SK-N-SH (cell line): ENCODE measurements at places on chromosomes 7 and 10.

- no peak for DNase-seq
Observed at GRCh38 chr7:130923930-130924329, 189.9 kb upstream of the KLF14 start.

GRCh38 chr7:19442016-19442785 is 266.6 kb downstream of the POLR1F start:
- peak; percentile 33 for DNase-seq

DNA sequence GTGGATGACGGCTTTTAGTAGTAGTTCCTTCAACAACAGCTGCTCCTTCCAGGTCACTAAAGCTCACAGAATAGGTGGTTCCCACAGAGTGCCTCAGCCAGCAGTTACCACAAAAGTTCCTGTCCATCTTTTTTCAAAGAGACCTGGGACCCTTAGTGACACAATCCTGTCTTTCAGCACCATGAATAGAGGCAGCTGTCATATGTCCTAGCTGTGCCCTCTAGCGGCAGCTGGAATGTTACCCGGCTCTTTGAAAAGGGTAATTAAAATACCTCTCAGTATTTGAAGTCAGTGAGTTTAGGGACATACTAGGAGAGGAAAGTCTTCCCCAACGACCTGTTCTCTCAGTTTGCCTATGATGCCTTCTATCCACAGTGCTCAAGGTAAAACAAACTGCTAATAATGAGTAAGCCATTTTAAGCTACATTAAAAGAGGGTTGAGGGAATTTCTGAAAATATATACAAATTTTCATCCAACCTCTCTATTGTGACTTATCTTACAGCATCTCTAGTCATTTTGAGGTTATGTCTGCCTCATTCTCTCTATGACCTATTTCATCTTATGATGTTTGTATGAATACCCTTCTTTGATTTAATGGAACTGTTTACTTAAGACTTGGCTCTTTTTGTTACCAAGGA is 290.8 kb downstream of the NXPH1 start:
- DNase-seq: peak; percentile 59

DNA sequence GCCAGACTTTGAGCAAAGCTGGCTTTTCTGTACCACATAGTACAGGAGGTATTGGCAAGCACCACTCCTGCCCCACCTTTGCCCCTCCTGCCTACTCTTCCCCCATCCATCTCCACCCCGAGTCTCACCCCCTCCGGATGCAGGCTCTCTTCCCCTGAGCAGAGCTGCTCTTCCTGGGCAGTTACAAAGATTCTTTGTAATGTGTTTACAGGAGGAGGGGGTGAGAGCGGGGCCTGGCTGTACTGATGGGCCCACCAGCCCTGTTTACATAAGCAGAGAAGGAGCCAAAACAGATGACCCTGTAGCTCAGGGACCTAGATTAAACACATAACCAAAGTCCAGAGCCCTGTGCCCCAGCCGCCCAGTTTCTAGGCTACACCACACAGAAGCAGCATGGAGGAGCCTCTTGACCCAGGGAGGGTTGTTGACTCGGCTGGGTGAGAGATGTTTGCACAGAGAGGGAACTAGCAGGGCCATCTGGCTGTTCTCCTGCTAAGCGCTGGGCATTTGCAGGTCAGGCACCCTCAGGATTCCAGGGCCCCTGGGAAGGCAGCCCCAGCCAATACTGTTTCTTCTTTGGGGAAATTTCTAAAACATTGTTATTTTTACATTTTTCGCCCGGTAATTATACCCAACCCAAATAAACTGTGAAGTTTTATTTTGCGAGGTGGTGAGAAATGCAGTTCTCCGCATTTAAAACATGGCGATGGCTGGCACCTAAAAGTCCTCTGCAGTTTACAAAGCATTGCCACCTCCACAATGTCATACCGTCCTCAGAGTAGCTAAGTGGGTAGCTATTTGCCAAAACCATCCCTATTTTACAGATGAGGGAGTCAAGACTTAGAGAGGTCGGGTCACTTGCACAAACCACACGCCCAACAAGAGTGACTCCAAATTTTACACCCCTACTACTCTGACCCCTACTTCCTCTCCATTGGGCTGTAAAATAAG is 11.4 kb upstream of the ZKSCAN1 start:
- DNase-seq: peak; percentile 36

DNA sequence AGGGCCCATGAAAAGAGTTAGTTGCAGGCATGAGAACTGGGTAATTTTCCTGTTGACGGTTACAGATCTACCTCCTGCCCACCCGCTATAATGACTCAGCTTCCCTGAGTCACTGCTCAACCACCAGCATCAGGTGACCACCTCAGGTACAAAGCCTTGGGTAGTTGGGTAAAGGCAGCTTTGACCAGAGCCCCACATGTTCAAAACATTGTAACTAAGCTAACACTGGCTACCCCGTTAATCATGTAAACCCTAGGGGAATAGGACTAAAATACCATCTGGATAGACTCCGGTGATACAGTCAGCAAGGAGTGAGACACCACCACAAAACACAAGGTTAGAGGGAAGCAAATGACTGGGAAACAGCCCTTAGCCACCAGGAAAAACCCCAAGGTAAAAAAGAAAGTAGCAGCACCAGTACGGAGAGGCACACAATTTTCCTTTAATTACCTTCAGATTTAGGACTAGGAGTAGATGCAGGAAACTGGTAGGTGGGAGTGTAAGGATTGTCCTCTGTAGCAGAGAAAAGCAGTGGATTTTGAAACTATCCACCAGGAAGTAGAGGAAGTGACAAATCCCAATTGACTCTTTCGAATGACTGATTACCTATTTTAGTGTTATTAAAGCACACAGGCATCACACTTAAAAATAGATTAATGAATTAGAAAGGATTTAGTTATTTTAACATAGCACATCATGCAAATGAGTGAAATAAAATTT is 103.5 kb upstream of the PDLIM1 start:
- DNase-seq: no peak

DNA sequence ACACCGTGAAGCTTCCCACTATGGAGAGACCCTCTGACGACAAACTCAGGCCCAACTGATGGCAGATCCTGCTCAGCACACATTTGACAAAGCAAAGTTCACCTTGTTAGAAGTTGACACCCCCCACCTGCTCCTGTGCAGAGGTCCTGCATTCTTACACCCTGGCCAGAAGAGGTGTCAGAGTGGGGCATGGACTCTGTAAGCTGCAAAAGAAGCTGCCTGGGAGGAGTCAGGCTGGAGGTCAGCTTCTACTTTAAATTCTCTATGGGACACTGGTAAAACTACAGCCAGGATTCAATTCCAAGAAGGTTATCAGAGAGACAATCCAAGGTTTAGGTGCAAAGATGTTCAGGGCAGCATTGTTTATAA is 20.0 kb upstream of the TNS3 start:
- no peak for DNase-seq

GRCh38 chr7:32680259-32681173 is 185.2 kb downstream of the AVL9 start:
- no peak for DNase-seq

- DNase-seq: peak; percentile 93
Observed at GRCh38 chr10:70672165-70673042, at the start of gene ADAMTS14. ADAMTS14 (plus strand) TSS chr10:70672506; CDS start chr10:70672803, 297 bp downstream.

DNA sequence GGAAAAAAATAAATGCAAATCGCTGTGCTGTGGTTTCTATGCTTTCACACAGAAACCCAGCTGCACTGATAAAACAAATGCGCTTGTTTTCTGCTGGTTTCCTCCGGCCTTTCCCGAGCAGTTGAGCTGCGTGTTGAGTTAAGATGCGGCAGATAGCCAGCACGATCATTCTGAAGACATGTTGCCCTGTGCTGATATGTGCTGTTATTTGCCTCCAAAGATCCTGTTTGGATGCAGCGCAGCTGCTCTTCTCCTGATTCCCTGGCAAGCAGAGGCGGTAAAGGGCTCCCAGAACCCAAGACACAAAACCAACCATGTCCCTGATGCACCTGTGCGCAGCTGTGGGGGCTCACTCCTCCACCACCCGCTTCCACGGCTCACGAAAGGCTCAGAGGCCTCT is 225.4 kb downstream of the PAXIP1 start:
- DNase-seq: no peak

DNA sequence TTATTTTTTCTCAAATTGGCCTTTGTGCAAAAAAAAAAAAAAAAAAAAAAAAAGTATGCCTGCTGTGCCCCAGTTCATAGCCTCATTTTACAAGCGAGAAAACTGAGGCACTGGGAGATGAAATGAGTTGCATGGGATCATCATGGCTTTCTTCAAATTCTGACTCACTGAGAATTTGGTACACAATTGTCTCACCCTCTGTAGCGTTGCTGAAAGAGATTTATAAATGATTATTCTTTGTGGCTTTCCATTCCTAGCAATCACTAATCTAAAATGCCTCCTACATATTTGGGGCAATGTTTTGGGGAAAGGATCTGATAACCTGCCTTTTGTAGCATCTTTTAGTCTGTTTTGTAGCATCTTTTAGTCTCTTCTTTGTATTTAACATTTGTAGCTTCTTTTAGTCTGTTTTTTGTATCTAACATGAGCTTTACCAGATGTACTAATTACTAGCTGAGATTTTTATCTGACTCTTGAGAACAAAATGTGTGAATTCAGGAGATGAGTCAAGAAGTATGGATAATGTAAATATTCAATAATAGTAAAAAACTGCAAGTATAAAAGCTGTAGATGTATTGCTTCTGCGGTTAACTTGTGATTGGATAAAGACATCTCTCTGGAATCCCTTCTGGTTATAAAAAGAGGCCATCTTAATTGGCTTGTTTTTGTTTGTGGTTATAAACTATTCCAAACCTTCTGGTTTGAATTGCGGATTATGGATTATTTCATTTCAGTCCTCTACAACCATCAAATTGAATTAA is 161.4 kb downstream of the ARID5B start:
- DNase-seq: no peak

DNA sequence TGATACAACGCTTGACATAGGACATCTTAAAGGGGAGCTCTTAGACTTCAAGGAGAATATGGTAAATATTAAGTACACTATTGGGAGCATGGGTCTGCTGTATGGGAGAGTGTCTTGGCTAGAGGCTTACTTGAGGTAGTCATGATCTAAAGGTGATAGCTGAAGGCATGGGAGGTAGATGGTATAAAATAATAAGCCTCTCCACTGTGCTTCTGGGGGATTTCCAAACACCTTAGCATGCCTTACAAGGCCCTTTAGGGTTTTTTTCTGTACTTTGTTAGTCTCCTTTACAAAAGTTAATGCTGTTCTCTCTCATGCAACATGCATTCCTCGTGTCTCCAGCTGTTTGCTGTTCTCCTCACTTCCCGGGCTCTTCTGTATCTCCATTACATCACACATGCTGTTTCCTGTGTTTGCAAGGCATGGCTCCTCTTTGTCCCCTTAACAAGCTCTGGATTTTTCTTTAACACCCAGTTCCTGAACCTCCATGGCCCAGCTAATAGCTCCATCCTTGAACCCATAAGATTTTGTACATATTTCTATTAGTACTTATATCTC is 449.7 kb downstream of the AUTS2 start:
- DNase-seq: no peak

DNA sequence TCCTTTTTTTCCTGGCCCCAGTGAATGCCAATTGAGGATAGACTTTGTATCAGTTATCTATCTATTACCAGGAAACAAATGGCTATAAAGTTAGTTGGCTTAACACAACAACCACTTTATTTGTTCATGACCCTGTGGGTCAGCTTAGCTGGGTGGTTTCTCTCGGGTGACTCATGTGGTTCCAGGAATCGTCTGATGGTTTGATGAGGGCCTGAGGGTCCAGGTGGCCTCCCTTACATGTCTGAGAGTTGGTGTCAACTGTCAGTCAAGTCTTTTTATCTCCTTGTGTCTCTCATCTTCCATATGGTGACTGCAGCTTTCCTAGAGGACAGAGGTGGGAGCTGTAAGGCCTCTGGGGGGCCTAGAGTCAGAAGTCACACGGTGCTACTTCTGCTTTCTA is 15.3 kb upstream of the MAPK8 start:
- DNase-seq: no peak

DNA sequence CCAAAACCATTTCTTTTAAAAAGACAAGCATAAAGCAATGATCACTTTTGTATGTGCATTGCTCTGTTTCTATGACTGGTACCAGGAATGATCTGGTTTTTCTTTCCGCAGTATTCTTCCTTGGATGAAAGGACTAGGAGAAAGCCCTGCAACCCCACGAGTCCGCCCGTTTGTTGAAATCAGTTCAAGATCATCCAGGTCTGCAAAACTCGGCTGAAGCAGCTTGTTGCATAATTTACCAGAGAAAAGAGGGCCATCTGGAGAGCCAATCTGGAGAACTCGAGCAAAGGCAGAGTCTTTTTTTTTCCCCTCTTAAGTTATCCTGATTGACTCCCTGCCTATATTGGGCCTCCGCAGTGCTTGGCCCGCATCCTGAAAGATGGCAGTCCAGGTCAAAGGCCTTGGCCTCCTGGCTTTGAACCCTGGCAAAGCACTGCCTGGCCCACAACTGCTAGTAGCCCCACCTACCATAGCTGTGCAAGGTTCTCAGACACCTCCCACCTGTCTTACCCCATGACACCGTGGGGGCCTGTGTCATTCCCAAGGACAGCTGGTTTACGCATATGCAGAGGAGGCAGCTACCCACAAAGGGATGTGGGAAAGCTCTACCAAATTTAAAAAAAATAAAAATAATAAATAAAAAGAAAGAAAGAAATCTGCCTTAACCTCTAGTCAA is 572.2 kb downstream of the INHBA start:
- no peak for DNase-seq

DNA sequence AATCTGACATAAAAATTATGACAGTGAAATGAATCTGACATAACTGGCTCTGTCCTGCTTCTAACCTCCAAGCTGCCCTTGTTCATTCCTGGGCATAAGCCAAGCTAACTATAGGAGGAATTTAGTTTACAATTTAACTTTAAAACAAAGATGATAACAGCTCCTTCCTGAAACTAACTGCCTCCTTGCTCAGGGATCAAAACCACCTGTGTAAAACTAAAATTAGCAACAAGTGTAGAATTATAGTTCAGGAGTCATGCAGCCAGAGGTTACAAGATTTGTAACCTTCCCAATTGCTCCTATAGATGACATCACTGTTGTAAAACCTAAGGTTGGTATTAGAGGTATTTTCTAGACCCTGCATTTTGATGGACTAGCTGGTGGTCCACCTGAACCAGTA is 256.4 kb upstream of the POM121L12 start:
- no peak for DNase-seq

DNA sequence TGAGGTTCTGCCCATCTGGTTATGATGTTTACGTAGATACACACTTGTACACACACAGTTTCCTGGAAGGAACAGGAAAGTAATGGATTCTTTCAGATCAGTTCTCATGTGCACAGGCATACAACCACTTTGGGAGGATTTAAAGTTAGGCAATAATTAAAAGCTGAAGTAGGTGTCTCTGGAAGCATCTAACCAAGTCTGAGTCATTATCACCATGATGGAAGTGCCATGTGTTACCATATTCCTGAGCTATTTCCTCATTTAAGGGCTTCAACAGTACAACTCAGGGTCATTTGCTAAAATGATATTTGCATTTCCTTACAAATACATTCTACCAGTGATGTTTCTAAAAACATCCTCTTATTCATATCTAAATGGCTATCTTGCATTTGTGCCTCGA is 41.4 kb upstream of the BET1 start:
- no peak for DNase-seq
